ENCODE measurements at places on chromosomes 3 and 15.

GRCh38 chr15:26767169-26767670, 5.6 kb downstream of the GABRB3 start:
- DNase-seq = no peak

- peak; percentile 46 for DNase-seq
These were observed 255.3 kb downstream of the RORA start for GRCh38 chr15:60973637-60974415.

DNA sequence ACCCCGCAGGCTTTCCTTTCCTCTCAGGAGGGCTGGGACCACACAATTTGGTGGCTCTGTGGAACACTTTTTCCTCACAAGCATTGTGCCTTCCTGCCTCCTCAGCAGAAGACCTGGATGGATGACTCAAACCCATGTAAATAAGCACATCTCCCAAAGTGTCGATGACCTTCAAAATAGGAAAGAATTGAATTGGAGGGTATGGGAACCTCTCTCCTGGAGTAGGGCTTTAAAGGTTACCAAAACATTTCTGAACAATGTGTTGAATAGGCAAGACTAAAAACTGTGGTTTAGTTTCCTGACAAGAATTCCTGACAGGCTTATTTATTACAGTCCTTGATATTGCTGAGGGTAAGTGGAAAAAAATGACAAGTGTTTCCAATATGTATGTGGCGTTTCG, 118.2 kb downstream of the ALDH1A2 start:
- DNase-seq = no peak

- no peak for DNase-seq
These were observed 418.2 kb downstream of the EPHB1 start for GRCh38 chr3:135213213-135213612.
